Skin of body (tissue), 3 donors: ENCODE measurements at places on chromosomes 1 and 21.

GRCh38 chr1:203584507-203584906, 42.1 kb upstream of the ATP2B4 start:
- DNase-seq: no peak

GRCh38 chr1:5651473-5651872, 340.8 kb downstream of the NPHP4 start:
- no peak for DNase-seq

GRCh38 chr1:207869859-207870258, 41.1 kb downstream of the CD34 start:
- no peak for DNase-seq

- no peak for DNase-seq
Measured at GRCh38 chr1:150887018-150887417, at the start of gene CTXND2. CTXND2 (plus strand) TSS chr1:150887136; CDS start chr1:150912315, 25,179 bp downstream.

GRCh38 chr1:41707793-41708192, 210.9 kb downstream of the HIVEP3 start:
- no peak for DNase-seq

- no peak for DNase-seq
Measured at GRCh38 chr21:45359451-45360217, 45.3 kb upstream of the COL18A1 start.

- DNase-seq: no peak
Measured at GRCh38 chr1:219575563-219575962, 37.3 kb downstream of the ZC3H11B start.

GRCh38 chr1:43912607-43913006, 21.0 kb upstream of the ARTN start:
- DNase-seq: no peak

DNA sequence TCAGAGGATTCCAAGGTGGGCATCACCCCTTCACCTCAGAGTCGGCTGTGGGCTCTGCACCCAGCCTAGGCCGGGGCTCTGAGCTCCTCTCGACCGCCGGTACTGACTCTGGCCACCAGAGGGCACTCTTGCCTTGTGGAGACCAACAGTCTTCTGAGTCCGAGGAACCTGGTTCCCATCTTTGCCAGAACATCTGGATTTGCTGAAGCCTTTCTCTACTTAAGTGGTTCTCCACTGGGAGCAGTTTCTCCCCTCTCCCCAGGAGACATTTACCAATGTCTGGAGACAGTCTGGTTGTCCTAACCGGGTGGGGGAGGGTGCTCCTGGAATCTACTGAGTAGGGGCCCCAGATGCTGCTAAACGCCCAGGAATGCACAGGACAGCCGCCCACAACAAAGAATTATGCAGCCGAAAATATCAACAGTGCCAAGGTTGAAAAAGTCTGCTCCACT, 9.4 kb downstream of the ETV3L start:
- peak; percentile 94 for DNase-seq

DNA sequence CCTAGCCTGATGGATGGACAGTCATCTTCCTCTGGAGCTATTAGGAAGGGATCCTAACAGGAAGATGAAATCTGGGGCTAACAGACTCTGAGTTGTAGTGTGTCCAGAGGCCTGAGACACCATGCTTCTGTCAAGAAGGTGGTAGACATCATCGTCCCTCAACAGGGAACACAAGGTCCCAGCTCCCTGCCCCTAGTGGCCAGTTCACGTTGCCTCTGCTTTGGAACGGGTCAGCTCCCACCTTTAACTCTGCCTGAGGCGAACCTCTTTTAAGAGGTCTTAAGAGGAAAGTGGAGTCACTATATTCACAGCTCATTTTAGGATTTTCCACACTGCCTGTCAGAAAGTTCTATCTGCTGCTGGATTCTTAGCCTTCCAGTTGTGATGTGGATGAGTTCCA, 28.3 kb downstream of the LRRC71 start:
- no peak for DNase-seq

- DNase-seq: peak; percentile 45
Measured at GRCh38 chr1:183931646-183932271, 105.8 kb downstream of the COLGALT2 start.

DNA sequence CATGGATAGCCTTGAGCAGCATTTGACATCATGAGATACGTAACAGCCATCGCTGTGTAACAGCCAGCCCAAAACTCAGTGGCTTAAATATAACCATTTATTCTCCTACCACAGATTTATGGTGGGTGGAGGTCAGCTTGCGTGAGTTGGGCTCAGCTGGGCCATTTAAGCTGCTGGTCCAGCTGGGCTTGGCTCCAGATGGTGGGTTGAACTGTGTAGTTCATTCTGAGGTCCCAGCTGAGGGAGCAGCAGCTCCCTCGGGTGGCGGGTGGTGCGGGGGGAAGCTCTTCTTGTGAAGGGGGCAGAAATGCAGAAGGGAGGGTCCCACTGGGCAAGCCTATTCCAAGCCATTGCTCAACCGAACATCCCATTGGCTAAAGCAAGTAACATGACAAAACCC, 75.9 kb downstream of the IGSF21 start:
- DNase-seq: no peak

DNA sequence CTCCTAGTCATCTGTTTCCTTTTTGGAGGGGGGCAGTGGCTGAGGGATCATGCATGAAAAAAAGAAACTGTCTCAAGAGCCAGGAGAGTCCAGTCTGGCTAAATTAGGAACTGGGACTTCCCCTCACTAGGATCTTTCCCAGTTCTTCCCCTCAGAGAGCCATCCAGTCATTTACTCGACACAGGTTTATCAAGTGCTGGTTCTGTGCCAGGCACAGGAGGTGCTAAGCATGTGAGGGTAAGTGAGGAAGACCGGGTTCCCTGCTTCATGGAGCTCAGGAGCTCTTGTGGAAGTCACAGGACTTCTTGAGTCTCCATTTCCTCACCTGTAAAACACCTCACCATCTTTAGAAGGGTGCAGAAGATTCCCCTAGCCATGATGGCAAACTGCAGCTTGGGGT, 8.6 kb upstream of the NUAK2 start:
- no peak for DNase-seq

- no peak for DNase-seq
Measured at GRCh38 chr21:17512253-17513213, at the start of gene CXADR. CXADR (plus strand) TSS chr21:17513043; CDS start chr21:17513130, 87 bp downstream.

DNA sequence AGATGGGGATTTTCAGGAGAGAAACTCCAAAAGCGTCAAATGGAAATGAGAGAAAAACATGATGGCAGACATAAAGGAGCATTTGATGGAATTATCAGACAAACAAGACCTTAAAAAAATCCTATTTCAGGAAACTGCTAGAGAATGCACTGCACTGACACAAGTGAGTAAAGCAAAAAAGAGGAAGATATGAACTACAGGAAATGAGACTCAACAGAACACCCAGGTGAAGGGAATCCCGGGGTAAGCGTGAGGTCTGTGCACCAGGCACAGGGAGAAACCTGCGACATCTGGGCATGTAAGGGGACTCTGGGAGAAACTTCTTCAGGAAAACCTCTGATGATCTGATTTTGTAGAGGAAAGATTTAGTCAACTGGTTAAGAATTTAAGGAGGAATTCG, 2.8 kb downstream of the TARBP1 start:
- no peak for DNase-seq
